H9 (cell line): ENCODE measurements at places on chromosomes 5 and 9. TPM values are rescaled to one million over a fixed set of nuclear protein-coding genes. Genes with fewer than 3 reads are reported as not detected.

GRCh38 chr9:70003901-70004714 is 39.5 kb upstream of the MAMDC2 start:
- no peak for DNase-seq

DNA sequence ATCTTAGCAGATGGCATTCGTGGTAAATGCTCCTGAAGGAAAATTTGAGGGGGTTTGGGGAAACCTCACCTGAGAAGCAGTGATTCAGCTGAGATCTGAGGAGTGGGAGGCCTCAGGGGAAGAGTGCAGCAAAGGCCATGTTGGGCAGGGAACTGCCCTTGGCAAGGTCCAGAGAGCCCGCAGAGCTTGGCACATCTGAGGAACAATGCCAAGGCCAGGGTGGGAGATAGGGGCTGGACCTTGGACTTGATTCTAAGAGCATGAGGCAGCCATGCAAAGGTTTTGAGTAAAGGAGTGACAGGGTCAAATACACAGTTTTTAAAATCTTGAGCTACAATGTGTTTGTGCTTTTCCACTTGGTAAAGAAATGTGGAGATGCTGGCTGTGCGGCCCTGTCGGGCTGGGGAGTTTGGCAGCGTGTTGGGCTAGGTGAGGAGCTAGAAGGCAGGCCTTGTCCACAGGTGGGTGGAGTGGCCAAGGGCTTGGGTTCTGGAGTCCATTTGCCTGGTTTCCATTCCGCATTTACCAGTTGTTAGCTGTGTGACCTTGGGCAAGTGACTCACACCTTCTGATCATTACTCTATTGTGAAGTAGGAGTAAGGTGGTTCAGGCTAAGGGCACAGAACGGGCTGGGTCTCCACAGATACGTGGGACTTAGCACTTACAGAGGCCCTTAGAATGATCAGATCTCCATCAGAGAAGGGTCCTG is 6.1 kb downstream of the TBC1D13 start:
- DNase-seq: no peak

- DNase-seq: no peak
Measured at GRCh38 chr5:148376198-148376597, 7.6 kb upstream of the FBXO38 start.

GRCh38 chr5:157965040-157965678 is 106.2 kb upstream of the CLINT1 start:
- DNase-seq: no peak

GRCh38 chr9:127931092-127931881 is 710 bp upstream of the PIP5KL1 start:
- DNase-seq: peak; percentile 58

- no peak for DNase-seq
Measured at GRCh38 chr5:100516285-100516684, 18.9 kb upstream of the FAM174A start.

DNA sequence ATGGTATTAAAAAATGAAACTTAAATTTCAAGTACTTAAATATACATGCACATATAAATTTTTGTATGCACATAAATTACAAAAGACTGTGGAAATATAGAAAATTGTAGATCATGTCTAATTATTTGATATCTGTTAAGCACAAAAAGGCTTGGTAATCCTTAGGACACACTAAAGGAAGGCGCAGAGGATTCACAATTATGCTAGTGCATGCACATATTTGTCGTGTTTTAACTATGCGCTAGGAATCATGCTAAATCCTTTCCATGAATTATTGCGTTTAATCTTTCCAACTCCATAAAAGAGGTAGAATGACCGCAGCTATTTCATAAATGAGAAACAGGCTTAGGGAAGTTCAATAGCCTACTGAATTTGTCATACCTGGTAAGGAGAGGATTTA is 244.1 kb upstream of the ITGA1 start:
- no peak for DNase-seq

GRCh38 chr5:81724108-81724507 is 26.8 kb downstream of the SSBP2 start:
- no peak for DNase-seq

DNA sequence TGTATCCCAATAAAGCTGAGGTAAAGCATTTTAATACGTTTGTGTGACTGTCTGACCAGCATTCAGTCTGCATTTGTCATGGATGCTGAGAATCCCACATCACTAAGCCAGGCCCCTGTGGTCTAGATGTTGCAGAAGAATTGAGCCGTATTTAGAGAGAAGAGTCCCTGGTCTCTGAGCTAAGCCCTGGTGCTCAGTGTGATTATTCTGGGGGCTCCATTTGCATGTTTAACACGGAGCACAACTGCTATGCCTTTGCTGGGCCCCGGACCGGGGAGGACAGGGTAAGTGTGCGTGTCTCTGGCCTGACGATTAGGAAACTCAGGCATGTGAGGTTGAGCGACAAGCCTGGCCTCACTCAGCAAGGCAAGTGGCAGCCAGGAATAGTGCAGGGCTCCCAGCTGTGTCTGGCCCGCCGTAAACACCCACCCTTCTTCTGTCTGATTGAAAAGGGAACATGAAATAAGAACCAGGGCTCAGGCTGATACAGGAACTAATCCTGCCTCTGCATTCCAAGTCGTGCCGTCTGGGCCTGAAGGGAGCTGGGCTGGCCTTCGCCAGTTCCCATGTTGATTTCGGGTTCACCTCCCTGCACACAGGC is 22.3 kb downstream of the FAM78A start:
- no peak for DNase-seq

- no peak for DNase-seq
Measured at GRCh38 chr5:14337593-14337992, 194.5 kb downstream of the TRIO start.

Gene DIPK1B
- total RNA-seq: 38.2 and 40.3 TPM in 2 replicates

Gene SEMA6A
- 335 and 354 TPM in 2 replicates for total RNA-seq

Gene ADAMTS16
- 4.5 and 4.6 TPM in 2 replicates for total RNA-seq

Gene CARTPT
- total RNA-seq: not detected in 2 replicates

Gene KCNN2
- 21.0 and 21.7 TPM in 2 replicates for total RNA-seq

Gene PCDHGA12
- total RNA-seq: 1.3 and 1.4 TPM in 2 replicates
